Neural progenitor cell (in vitro differentiated cells): ENCODE measurements at places on chromosomes 1 and 21. TPM values are rescaled to one million over a fixed set of nuclear protein-coding genes. Genes with fewer than 3 reads are reported as not detected.

GRCh38 chr1:29975036-29975694 is 738.8 kb downstream of the PTPRU start:
- DNase-seq: peak; percentile 76

GRCh38 chr1:155801149-155801548 is 55.9 kb downstream of the GON4L start:
- no peak for DNase-seq

- DNase-seq: no peak
Measured at GRCh38 chr1:8382608-8383505, 64.9 kb downstream of the SLC45A1 start.

- DNase-seq: peak; percentile 13
Measured at GRCh38 chr1:170765712-170766330, 101.9 kb downstream of the PRRX1 start.

The LRRN2 gene
- 1.9 and 7.2 TPM in 2 replicates for total RNA-seq
